ENCODE measurements at places on chromosomes 2 and 18.

GRCh38 chr2:136901732-136902131 lies 136.4 kb downstream of the THSD7B start:
- DNase-seq, result no peak

GRCh38 chr2:36785179-36785795 lies 88.8 kb downstream of the VIT start:
- no peak for DNase-seq

DNA sequence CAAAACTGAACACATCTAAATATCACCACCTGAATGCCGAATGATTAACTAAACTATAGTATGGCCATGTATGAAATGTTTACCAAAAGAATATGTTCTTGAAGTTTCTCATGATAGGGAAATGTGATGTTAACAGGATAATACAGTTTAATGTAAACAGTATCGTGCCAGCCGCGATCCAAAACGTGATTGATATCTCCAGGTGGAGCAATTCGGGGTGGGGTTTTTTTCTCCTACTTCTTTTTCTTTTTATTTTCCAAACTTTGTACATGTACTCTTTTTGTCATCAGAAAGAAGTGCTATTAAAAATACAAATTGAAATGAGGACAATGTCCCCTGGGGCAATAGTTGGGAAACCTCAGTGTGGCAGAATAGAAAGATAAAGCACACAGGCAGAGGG lies 4.0 kb upstream of the BIN1 start:
- DNase-seq, result no peak

DNA sequence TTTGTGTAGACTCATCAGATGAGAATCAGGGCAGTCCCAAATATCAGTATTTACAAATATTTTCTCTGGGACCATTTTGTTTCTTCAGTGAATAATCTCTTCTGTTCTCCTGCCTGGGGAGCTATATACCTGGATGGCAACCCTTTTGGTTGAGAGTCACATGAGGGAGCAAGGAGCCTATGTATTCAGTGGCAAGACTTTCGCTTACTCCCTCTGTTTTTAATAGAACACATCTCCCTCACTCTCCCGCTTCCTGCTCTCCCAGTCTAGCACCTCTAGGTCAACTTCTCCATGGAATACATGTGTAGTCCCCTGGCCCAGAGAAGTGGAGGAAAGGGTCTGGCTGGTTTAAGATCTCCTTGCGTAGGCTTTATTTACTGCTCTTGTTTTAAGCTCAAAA lies 600.3 kb downstream of the CCDC85A start:
- no peak for DNase-seq

- no peak for DNase-seq
Observed at GRCh38 chr2:188974164-188974563, at the start of gene COL3A1. TSS of gene COL3A1 (plus strand) at chr2:188974373. CDS start at chr2:188974490, 117 bp downstream.

All from dorsolateral prefrontal cortex (tissue), 122 donors.